ENCODE measurements at places on chromosomes 12 and 14.

GRCh38 chr14:76962303-76962660 is 66.2 kb downstream of the IRF2BPL start:
- no peak for DNase-seq

- DNase-seq = no peak
Observed at GRCh38 chr14:68757618-68758081, 35.2 kb downstream of the ZFP36L1 start.

DNA sequence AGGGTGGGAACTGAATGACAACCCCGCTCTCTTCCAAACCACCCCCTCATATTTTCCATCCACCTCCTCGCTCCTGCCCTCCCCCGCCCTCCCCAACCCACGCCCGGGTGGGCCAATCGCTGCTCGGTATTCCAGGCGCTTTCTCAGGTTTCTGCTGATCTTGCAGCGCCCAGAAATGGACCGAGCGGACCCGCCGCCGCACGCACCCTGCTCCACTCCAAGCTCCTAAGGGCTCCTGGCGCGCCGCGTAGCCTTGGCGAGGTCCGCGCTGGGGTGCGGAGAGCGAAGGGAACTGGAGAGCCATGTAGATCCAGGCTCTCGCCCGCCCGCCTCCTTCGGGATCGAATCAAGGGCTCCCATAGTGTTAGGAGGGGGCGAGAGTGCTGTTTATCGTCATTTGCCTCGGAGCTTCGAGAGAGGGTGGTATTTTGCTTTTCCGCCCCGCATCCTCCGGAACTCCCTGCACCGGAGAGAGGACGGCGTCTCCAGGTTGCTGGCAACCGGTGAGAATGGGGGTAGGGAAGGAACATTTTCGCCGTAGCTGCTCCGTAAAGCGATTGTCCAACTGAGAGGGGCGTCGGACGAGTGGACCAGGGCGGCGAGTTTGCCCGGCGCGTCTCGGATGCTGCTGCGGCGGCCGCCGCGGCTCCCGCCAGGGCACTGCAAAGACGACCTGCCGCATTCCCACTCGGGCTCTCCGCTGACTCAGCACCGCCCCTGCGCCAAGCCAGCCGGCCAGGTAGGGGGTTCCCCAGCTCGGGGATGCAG is at the start of gene KCNA1:
Gene KCNA1, plus strand, starts transcription at position 172 of the 768 bp plus-strand sequence. CDS start 1,474 bp downstream, outside the sequence.
- no peak for DNase-seq

GRCh38 chr12:105237666-105238065 is 1.7 kb upstream of the APPL2 start:
- no peak for DNase-seq

GRCh38 chr12:102439426-102440405 is 40.6 kb downstream of the IGF1 start:
- DNase-seq = no peak

- DNase-seq = no peak
Observed at GRCh38 chr14:69675877-69676416, 64.6 kb downstream of the SUSD6 start.

GRCh38 chr12:116465856-116466255 is 93.3 kb upstream of the MAP1LC3B2 start:
- DNase-seq = no peak

- no peak for DNase-seq
Observed at GRCh38 chr12:57063991-57064685, 14.2 kb upstream of the MYO1A start.

DNA sequence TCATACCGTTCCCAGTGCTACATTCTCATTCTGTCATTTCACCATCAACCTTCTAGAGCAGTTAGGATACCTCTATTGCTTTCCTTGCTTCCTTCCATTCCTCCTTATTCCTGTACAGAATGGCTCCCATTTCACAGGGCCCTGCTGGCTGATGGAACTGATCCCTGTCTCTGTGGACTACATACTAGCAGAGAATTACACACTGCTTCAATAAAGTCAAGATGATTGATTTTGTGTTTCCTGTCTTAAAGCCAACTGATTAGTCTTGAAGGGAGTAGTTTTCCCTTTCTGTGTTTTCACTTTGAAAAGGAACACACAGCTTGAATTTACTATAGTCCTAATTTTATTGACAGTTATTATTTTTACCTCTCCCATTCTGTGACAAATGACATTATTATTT is 130.1 kb downstream of the ST8SIA1 start:
- no peak for DNase-seq

- DNase-seq = no peak
Observed at GRCh38 chr14:106304271-106304670, 777.9 kb downstream of the TMEM121 start.

DNA sequence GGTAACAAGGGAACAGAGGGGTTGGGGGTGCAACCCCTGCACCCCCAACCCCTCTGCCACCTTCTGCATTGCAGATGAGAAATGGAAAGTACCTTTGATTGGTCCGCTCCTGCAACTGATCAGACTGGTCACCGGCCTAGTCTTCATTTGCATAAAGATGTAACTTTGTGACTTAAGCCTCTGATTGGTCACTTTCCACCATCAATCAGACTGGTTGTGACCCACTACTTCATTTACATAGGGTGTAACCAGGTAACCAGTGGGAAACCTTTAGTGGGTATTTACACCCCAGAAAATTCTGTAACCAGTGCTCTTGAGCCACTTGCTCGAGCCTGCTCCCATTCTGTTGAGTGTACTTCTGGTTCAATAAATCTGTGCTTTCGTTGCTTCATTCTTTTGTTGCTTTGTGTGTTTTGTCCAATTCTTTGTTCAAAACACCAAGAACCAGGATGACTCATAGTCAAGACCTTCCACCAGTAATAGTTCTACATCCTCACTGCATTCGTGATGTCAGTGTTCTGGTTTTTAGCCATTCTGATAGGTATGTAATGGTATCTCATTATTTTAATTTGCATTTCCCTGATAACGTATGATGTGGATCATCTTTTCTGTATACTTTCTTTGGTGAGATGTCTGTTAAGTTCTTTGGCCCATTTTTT is 30.8 kb downstream of the LEMD3 start:
- DNase-seq = no peak

DNA sequence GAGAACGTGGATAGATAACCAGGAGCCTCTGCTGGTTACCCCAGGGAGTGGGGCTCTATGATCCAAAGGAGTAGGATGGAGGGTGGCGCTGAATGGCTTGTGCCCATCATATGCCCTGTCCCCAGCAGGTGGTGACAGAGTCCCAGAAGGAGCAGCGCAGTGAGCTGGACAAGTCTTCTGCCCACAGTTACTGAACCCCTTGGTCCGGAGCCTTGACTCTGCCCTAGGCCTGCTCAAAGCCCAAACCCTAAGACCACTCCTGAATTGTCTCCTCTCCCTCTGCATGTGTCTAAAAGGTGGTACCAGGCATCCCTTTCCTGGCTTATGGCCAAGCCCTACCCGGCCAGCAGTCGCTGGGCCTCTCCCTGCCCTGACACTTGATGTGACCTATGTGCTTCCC is 3.2 kb downstream of the PRPH start:
- DNase-seq = no peak

DNA sequence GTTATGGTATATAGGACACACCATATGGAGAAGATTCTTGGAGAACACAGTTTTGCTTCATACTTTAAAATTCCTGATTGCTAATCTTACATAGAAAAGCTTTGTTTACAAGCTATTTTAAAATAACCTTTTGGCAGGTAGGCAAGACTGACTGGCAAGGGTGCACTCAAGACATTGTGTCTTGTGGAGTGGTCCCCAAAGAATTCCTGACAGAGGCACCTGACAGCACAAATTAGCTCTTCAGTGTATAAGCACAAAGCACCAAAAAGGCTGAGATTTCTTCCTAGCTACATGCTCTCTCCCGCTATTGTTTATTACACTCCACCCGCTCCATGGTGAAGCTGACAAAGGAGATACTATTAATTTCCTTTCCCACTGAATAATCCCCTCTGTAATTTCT is 139.4 kb downstream of the MON2 start:
- DNase-seq = no peak

DNA sequence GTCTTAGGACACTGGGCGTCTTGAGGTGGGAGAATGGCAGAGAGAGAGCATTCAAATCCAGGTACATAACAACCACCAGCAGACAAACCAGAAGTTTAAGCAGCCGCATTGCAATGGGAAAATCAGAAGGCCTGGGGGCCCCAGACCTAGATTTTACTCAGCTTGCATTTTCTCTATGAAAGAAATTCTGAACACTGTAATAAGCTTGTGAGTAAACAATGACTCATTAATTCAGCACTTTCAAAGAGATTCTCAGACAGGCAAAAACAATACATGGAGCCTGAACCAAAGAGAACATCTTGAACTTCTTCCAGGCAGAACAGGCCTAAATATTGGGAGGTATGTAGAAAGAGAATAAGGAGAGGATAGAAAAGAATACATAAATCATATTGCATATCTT is 69.8 kb upstream of the IFNG-AS1 start:
- DNase-seq = no peak

GRCh38 chr14:65318636-65319506 is 93.7 kb upstream of the FUT8 start:
- no peak for DNase-seq

DNA sequence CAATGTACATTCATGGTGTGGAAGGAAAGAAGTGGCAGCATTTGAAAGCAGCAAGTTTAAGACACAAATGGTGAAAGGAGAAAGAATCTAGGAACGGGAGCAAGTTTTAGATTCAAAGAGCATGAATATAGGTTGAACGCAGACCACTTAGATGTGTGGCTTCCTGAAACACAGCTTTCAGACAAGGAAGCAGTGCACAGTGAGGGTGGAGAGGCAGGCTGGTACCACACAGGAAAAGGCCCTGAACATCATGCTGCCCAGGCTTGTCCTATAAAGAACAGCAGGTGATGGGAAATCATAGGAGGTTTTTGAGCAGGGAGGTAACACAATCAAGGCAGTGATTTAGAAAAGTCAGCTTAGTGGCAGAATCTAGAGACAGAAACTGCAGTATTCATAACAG is 35.6 kb downstream of the GNS start:
- DNase-seq = no peak

DNA sequence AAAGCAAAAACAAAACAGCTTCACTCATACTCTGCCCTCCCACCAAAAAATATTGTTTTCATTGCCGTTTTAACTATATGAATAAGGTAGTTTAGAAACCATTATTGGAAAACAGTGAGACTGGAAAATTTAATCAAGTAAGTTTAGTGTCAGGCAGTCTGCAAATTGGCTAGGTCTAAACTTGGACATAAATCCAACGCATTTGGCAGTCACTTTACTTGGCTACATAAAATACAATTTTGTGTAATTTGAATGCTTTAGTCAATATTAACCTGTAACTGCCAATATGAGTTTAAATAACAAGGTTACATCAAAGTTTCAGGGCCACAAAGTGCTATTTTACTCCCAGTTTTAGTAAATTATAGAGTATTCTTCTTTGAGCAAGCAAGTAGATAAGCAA is 202.3 kb upstream of the SLC38A2 start:
- DNase-seq = no peak

GRCh38 chr14:70947739-70948138 is 40.5 kb downstream of the PCNX1 start:
- DNase-seq = no peak

GRCh38 chr12:97513950-97514349 is 51.3 kb downstream of the RMST start:
- no peak for DNase-seq

- DNase-seq = no peak
Observed at GRCh38 chr14:57998766-57999165, 132.9 kb upstream of the SLC35F4 start.

GRCh38 chr12:5577211-5577612 is 145.3 kb downstream of the NTF3 start:
- no peak for DNase-seq

Data from esophagus squamous epithelium (tissue), 5 donors.